ENCODE measurements at places on chromosomes 11 and 22.

GRCh38 chr22:23237201-23237798 is 57.0 kb downstream of the BCR start:
- no peak for DNase-seq

DNA sequence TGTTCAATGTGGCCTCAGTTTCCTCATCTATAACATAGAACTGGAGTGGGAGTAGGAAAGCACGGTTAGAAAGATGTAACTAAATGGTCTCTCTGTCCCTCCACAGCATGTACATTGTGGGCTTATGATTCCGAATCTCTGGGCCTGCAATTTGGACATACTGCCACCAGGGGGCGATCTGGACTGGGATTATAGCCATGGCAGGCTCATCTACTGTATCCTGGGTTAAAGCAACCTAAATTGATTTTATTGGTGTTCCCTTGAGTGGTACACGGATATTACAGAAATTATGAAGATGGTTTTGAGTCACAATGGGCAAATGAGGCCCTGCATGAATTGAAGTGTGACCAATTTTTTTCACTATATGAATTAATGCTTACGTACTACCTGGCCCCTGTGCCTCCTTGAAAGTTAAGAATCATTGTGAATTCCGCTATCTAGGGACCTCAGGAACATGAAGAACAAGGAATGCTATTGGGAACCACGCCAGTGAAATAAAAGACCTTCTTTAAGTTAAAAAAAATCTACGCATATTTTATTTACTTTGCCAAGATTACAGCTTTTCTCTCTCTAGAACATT is 32.9 kb downstream of the TST start:
- DNase-seq: no peak

GRCh38 chr11:128496249-128496648 is 91.1 kb downstream of the ETS1 start:
- DNase-seq: no peak

DNA sequence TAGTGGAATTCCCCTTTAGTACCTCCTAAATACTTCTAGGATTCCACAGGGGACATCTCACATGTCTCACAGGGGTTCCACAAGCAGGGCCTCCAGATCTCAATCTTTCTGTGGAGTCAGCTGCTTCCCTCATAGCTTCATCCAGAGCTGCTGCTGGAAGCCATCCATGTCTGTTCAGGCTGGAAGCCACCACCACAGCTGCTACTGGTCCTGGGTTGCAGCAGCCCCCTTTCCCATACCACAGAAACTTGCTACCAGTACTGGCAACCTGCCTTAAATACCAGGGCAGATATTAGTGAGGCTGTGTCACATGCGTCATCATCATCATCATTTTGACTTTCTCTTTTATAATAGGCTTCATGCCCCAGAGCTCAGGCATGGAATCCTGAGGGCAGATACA is 242.7 kb upstream of the NCAM1 start:
- DNase-seq: no peak

- DNase-seq: no peak
Observed at GRCh38 chr11:73315293-73316020, 7.4 kb downstream of the ARHGEF17 start.

DNA sequence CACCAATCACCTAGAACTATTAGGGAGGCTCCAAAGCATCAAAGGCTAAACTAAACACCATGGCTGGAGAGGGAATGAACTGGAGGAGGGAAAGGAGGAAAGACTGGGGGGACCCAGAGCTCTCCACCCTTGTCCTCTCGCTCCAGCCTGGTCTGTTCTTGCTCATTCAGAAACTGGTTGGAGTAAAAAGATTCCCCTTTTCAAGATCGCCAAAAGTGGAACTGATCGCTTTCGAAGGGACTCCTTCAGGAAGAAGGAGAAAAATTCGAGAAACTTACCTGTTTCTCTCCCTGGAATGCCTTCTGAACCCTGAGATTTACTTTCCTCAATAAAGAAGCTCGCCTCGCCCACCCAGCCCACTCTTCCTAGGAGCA is 46.9 kb downstream of the OR4D9 start:
- no peak for DNase-seq

DNA sequence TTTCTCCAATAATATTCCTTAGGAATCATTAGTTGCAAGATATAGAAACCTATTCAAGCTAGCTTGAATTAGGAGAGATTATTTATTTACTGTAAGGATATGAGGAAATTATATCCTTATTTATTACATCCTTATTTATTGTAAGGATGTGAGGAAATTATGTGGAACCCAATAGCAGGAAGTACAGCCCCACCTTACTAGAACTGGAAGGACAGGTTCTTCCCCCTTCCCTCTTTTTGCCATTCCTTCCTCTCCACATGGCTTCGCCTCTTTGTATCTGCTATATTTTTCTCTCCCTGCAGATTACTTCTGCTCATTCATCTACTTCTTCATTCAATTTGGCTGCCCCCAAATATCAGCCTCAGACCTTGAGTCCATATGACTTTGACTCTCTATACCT is 49.5 kb upstream of the B3GNT6 start:
- DNase-seq: no peak

DNA sequence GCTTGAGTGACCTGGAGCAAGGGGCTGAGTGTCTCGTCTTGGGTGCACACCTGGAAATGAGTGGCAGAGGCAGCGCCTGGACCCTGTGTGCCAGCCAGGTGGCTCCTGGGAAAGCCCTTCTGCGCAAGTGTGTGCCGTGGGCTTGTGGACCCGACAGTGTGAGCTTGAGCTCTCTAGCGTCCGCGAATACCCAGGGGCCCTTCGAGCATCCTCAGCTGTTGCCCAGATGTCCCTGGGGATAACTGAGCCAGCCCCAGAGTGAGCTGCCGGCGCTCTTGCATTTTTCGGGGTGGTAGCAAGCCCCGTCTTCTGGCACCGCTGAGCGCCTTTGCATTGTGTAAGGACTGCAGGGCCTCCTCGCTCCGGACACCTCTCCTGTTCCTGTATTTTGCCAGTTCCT is 399.2 kb downstream of the TBC1D22A start:
- DNase-seq: no peak

DNA sequence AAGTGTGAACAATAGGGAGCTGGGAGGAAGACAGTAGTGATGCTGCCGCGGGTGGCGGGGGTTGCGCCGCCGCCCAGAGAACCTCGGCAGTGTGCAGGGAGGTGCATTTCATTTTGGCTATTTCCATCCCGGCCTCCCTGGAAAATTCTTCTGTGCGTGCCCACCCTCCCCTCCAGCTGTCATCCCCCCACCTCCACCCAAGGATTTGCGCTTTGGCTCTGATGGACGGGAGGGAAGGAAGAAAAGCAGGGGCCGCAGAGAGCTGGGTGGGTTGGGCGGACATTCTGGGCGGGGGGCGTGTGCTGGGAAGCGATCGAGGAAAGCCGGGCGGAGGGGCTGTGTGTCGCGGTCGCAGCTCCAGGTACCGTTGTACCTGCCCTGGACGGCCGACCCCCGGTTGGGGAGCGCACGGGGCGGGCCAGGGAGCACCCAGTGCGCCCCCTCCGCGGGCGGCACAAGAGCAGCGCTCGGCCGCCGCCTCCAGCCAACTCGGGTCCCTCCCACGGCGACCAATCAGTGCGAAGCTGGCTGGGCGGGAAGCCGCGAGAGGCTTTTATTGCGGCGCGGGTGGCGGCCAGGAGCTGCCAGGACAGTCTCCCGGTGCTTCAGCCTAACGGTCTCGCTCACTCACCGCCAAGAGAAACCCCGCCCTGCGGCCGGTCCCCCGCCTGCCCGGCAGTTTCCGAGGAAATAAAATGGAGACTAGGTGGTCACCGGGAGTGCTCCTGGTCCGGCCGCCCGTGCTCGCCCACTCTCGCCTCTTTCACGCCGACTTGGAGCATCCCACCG is 1.6 kb downstream of the NCAM1 start:
- DNase-seq: no peak
